ENCODE measurements at places on chromosomes 3 and 15.

DNA sequence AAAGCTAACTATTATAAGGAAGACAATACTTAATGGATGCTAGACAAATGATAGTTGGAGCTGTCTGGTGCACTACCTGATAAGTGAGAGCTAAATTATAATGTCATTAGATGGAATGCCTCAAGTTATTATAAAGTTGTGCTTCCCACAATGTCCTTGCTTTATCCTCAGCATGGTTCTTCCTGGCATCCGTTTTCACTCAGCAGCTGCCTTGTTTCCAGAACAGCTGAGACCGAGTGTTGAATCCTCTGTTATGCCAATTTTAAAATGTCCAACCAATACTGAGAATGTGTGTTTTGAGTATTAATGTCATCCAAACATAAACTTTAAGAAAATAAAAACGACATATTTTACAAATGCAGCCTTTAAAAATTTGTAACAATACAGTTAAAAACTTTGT lies 286.7 kb upstream of the SOX2 start:
- no peak for DNase-seq

GRCh38 chr3:73706771-73707170 lies 82.0 kb upstream of the PDZRN3 start:
- no peak for DNase-seq

DNA sequence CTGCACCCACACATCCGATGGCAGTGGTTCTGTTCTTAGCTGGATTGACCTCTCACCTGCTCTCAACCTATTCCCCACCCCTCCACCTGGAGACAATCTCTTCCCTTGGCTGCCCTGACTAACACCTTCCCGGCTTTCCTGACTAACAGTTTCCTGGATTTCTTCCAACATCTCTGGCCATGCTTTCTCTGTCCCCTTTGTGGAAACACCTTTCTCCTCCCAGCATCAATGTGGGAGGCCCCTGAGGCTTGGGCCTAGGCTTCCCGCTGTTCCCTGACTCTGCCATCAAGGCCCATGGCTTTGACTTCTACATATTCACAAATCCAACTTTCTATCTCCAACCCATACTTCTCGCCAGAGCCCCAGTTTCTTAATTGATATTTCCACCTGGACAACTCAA lies 142.8 kb upstream of the ATP2B2 start:
- no peak for DNase-seq

- DNase-seq: peak; percentile 55
These were observed 222.8 kb upstream of the TLE3 start for GRCh38 chr15:70320482-70320881.

GRCh38 chr3:189841473-189842205 lies 210.4 kb downstream of the TP63 start:
- DNase-seq: no peak

DNA sequence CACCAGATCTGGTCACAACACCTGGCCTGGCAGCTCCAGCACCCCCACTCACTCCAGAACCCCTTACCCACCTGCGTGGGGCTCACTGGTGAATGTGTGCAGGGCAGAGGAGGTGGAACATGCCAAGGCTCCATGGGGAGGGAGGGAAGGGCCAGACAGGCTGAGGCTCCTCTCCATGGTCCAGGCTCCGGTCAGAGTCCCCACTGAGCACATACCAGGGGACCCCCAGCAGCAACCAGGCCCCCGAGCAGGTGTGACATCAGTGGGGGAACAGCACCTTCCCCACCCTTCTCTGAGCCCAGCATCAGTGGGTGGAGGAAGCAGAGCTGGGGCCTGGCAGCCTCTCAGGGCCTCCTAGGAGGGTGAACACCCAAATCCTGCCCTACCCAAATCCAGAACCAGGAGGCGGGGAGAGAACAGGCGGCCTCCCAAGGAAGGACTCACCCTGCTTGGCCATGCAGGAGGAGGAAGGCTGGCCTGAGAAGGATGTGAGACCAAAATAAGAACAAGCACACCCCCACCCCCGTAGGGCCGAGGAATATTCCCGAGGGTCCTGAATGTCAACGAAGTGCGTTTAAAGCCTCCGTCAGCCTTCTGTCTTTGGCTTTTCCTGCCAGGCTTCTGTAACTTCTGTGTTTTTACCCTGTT lies 1.1 kb upstream of the GP9 start:
- DNase-seq: no peak

GRCh38 chr15:89917442-89918101 lies 4.8 kb upstream of the ARPIN start:
- DNase-seq: no peak

DNA sequence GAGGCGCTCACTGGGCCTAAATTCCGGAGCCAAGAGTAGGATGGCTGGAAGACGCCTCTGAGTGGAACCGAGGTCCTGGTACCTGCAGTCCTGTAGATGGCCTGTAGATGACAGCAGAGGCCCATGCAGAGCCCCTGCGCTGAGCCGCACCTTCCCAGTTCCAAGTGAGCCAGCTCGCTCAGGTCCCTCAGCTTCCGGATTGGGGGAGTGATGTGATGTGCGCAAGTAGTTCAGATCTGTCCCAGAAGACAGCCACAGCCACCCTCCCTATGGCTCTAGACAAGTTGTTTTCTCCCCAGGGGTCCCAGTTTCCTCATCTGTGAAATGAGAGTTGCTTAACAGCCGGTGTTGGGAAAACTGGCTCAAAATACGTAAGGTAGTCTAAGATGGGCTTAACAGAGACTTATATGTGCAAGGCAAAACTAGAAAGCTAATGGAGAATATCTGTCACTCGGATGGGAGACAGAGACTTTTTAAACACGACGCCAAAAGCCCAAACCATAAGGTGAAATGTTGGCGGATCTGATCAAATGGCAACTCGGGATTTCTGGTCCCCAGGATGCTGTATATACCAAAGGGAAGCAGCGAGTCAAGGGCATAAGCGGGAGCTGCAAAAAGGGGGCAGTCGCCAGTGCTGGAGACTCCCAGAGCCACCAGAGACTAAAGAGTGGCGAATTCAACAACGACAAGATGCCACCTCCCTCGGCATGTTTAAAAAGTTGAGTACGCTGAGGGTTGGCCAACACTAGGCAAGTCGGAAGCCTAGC lies 765 bp upstream of the MAPKAPK3 start:
- DNase-seq: peak; percentile 88

DNA sequence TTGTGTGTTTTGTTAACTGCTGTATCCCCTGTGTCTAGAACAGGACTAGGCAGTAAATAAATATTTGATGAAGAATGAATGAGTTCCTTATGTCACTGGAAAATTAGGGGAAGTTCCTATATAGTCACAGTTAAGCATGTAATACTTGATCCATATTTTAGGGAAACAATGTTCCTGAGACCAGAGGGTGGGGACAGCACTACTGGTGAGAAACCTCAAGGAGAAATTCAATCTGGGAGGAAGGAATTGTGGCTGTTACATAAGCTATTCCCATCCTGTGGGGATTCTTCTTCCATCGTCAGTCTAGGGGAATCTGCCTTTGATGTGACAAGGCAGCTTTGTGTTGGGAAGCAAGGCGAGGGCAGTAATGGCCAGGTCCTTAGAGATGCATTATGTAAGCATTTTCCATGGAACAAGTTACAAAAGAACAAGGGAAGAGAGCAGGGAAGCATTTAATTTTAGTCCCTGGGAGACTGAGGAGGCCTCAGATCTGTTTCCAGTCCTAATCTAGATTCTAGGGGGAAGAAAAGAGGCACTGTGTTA lies 219.3 kb upstream of the TTC14 start:
- no peak for DNase-seq

DNA sequence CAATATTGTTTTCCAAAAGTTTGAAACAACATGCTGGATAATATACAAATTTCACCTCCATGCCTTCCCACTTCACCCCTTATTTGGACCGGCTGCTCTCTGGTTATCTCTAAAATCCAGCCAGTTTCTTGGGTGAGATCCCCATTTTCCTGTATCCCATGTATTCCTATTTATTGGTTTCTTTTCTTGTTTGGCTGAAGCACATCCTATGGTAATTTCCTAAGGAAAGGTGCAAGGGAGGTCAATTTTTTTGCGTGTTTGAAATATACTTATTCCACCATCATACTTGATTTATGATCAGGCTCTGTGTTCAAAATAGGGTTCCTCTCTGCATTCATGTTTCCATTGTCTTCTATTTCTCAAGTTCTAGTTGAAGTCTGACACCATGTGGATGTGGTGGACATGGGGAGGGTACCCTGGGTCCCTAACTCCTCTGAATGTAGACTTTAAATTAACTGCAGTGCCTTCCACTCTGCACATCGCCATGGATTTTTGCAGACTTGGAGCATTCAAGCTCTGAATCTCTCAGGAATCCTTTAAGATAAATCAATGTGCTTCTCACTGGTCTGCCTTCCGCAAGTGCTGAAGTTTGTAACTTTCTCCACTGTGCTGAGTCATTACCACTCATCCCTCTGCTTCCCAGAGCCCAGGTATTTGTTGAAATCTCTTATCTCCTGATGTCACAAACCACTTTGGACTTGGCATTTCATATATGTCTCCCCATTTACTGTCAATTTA lies 52.1 kb upstream of the TLE3 start:
- no peak for DNase-seq

GRCh38 chr3:5007873-5008272 lies 28.6 kb downstream of the BHLHE40 start:
- DNase-seq: no peak

GRCh38 chr3:71052716-71053115 lies 530.8 kb downstream of the FOXP1 start:
- DNase-seq: no peak

DNA sequence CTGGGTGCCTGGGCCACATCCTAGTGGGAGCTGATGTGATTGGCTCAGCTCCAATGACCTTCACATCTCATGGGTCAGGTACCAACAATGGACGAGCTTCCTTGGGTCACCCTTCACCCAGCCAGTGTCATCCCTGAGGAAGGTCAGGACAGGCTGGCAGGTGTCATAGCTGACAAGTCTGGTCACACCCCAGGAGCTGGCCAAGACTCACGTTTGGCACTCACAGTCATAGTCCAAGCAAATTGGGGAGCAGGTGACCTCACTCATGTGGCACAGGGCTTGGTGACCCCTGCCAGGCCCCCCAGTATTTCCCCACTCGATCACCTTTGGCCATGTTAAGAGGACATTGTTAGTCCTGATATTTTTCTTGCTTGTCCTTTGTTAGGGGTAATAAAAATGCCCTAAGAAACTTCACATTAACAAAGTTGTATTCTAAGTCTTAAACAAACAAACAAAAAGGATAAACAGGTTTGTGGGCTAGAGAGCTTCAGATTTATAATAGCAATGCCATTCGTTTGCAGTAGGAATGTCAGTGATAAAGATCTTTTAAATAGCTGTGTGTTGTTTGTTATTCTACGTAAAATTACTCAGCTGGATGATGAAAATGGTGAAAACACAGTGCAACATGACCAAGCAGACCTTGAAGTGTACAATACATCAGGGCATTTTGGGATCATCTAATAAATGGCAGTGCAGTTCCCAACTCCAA lies 79.5 kb upstream of the POMGNT2 start:
- DNase-seq: no peak

GRCh38 chr3:17329927-17330326 lies 412.5 kb downstream of the TBC1D5 start:
- DNase-seq: no peak

DNA sequence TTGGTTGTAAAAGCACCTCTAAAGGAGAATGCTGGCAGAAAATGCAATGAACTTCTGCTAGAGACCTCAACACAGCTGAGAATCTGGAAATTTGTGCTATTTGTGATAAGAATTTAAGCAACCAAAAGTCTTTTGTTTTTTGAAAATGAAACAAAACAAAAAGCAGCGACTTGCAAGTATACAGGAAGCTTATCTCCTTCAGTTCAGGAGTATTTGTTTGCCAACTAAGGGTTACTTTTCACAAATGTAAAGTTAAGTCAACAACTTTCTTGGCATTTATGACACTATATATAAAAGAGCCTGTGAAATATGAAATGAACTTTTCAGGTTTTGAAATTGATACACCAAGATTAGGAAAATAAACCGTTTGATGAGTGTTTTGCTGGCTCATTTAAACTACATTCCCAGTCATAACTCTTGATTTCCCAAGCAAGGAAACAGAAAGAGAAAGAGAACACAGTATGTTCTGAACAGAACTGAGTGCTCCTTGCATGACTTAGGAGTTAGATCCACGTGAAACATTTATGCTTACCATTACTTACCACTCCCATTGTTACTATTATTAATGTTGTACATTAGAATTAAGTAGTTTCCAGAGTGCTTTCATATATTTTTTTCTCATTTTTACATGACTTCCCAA lies 92.3 kb upstream of the COL8A1 start:
- DNase-seq: no peak

- DNase-seq: peak; percentile 77
These were observed 5.3 kb downstream of the TUBGCP4 start for GRCh38 chr15:43376017-43376705.

DNA sequence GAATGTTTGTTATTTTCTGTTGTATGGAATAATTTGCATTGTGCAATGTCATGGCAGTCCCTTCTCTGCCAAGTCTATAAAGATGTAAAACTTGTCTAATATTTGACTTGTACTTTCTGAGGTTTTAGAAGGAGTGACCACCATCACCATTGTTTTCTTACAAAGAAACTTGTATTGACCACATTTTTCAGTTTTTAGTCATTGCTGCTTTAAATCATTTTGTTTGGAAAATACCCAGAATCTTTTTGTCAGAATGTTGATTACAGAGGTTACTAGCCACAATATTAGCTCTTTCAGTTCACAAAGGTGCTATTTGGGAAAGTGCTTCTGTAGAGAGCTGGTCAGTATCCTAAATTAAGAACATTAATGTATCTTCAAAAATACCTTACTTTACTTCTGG lies 532.4 kb upstream of the GBE1 start:
- DNase-seq: no peak

- no peak for DNase-seq
These were observed 783 bp downstream of the ITIH1 start for GRCh38 chr3:52777959-52778805.

DNA sequence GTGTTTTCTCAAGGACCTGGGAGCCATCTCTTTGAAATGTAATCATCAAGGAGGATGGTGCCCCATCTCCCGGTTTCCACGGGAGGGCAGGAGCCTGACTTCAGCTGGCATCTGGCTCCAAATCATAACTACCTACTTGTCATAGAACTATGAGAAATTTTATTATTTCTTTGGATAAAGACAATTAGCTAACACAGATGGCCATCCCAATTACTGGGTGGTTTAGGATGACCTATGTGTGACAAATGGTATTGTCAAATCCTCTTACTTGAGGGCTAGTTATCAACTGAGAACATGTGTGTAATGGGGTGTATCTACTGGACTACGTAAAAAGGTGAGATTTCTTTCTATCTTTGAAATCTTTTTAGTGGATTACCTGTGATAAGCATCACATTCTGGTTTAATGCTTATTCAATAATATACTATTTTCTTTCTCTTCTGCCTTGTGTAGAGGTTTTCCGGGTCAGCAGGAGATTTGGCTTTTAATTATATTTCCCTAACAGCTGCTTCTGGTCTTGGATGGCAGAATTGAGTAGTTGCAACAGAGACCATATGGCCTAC lies 15.3 kb upstream of the PARP14 start:
- no peak for DNase-seq

GRCh38 chr15:72912996-72913395 lies 129.4 kb upstream of the ADPGK start:
- DNase-seq: no peak
